Calu3 (cell line): ENCODE measurements at places on chromosomes 2 and 18. TPM values are rescaled to one million over a fixed set of nuclear protein-coding genes. Genes with fewer than 3 reads are reported as not detected.

- H3K27ac ChIP-seq: no peak overlapping the region
- no peaks in the 10 kb centered on the region for H3K36me3 ChIP-seq
- peaks cover 37% of the 10 kb centered on the region for H3K4me1 ChIP-seq
- no peaks in the 10 kb centered on the region for H3K27me3 ChIP-seq
These were observed 279.7 kb downstream of the SRBD1 start for GRCh38 chr2:45331410-45331786.

GRCh38 chr2:135245071-135245470 lies 193.0 kb downstream of the RAB3GAP1 start:
- H3K4me1 ChIP-seq: peaks cover 8% of the 10 kb centered on the region
- H3K4me3 ChIP-seq: no peak overlapping the region
- no peaks in the 10 kb centered on the region for H3K27me3 ChIP-seq
- peak overlapping the region; percentile 13 for H3K27ac ChIP-seq

DNA sequence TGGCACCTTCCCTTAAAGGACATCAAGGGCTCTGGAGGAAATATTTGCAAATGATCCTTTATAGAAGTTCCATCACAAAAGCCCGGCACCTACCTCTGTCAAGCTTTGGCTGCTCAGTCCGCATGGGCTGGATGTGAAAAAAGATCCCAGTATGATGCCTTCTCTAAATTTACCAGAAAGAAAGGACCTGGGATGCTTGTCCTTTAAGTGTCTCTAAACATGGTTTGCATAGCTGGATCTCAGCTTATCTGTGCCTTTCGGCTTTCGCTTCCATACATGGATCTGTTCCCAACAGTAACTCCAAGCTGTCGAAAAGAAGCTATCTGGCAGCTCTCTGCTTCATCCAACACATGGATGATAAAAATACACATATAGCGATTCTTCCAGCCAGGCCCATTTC lies 60.4 kb upstream of the SLC8A1 start:
- no peaks in the 10 kb centered on the region for H3K36me3 ChIP-seq
- no peaks in the 10 kb centered on the region for H3K27me3 ChIP-seq
- DNase-seq: no peak
- no peaks in the 10 kb centered on the region for H3K4me1 ChIP-seq
- H3K27ac ChIP-seq: no peak overlapping the region

- peaks cover 46% of the 10 kb centered on the region for H3K27me3 ChIP-seq
- no peak overlapping the region for H3K4me3 ChIP-seq
- no peak for DNase-seq
- H3K27ac ChIP-seq: no peak overlapping the region
- peaks cover 12% of the 10 kb centered on the region for H3K4me1 ChIP-seq
These were observed 115.2 kb downstream of the TTC32 start for GRCh38 chr2:19786408-19787058.

- no peak for DNase-seq
- no peak overlapping the region for H3K27ac ChIP-seq
- no peaks in the 10 kb centered on the region for H3K36me3 ChIP-seq
- no peak overlapping the region for H3K4me3 ChIP-seq
- no peaks in the 10 kb centered on the region for H3K27me3 ChIP-seq
- no peaks in the 10 kb centered on the region for H3K4me1 ChIP-seq
These were observed 55.9 kb downstream of the COMMD1 start for GRCh38 chr2:61961231-61961901.

Gene DRC1
- total RNA-seq: not detected in 2 replicates
